ENCODE measurements at places on chromosomes 5 and 9.

DNA sequence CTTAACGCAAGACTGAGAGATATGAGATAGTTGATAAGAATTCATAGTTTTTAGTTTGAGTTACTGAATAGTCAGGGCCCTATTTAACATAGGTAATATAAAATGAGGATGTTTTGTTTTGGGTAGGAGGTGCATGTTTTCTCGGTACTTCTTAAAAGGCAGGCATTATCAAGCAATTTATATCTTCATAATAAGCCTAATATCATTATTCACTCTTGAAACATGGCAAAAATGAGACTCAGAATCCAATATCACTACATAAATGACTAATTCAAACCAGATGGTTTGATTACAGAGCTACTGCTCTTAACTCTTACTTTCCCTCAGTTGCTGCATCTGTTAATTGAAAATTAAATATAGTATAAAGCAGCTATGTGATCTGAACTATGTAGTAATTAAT is 2038.7 kb downstream of the EFNA5 start:
- no peak for DNase-seq

DNA sequence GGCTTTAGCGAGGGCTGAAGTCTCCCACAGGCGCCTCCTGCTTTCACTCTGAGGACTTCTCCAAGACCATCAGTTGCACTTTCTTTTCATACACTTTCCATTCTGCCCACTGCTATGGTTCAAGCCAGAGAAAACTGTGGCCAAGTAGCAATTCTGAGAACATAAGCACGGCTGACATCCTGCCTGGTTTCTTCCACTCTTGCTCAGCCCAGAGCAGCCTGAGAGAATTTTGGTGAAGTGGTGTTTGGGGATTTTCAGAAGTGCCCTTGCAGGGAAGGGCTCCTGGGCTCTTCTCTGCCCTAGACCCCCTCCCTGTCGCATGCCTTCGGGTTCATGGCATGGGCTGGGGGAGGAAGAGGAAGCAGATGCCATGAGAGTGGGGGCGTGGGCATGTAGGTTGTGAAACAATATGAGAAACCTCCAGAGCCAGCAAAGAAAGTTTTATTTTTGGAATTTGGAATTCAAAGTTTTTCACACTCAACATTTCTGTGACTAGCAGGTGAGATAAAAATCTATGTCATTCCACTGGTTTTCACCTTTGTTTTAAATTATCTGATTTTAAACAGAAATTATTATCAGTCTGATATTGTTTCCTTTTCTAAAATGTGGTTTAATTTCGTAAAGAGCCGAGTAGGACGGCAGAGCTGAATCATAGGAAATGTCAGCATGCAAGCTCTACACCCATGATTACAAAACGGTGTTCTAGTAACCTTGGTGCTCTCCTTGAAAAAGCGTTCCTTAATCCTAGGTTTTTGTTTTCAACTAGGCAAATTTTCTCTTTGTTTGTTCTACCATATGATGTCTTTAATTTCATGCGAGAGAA is 27.8 kb upstream of the TNFSF8 start:
- DNase-seq = no peak

GRCh38 chr5:54227109-54227508 is 83.3 kb downstream of the ARL15 start:
- no peak for DNase-seq

- no peak for DNase-seq
Measured at GRCh38 chr9:88339317-88339716, 48.9 kb upstream of the SPIN1 start.

GRCh38 chr5:9473624-9474023 is 72.3 kb downstream of the SEMA5A start:
- DNase-seq = no peak

Data from GM18507 (cell line).